Epithelial cell of esophagus (primary cell): ENCODE measurements at places on chromosomes 7 and 10.
A peak's percentile ranks its signal among the peaks of the same experiment; 100 is the strongest.

GRCh38 chr7:91206361-91206960, 57.8 kb upstream of the FZD1 start:
- DNase-seq: no peak

DNA sequence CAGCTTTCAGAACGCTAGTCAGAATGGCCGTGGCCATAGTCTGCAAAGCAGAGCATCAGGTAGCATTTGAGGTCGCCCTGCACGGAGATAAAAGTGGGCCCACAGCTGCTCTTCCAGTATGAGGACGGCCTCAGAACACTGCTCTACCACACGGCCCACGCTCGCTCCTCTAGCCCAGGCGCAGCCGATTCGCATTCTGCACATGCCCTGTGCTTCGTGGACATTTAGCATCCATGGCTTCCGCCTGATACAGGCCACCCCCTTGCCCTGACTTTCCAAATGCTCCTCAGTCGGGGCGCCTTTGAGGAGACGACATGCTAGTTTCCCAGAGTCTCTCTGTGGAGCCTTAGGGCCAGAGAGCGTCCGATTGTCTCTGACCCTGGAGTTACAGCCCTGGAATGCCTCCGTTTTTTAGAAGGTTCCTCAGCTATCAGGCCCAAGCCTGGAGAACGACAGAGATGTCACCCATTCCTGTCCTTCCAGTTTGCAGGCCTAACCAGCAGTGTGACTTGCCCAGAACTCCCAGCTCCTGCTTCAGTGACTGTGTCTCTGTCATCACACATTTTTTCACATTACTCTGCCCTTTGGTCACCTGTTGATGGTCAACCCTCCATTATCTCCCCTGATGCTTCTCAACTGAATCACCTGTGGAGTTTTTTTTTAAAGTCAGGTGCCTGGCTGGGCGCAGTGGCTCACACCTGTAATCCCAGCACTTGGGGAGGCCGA, 14.3 kb downstream of the STRA8 start:
- no peak for DNase-seq

- peak; percentile 57 for DNase-seq
Measured at GRCh38 chr7:19051767-19052375, 65.6 kb downstream of the TWIST1 start.

GRCh38 chr7:96244244-96244991, 77.5 kb downstream of the SLC25A13 start:
- DNase-seq: no peak

DNA sequence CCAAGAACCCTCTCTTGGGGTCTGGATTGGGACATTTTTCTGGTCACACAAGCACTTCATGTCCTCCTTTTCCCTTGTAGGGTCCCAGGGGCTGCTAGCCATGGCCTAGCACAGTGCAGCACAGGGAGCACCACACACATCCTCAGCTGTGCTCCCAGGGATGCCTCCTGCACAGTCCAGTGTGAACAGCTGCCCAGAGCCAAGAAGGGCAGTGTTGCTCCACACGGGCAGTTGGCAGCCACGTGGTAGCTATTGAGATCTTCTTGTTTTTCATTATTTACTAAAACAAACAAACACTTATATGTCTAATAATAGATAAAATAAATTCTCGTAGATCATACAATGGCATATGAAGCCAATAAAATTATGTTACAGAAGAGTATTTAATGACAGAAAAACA, 13.9 kb upstream of the LANCL2 start:
- no peak for DNase-seq

DNA sequence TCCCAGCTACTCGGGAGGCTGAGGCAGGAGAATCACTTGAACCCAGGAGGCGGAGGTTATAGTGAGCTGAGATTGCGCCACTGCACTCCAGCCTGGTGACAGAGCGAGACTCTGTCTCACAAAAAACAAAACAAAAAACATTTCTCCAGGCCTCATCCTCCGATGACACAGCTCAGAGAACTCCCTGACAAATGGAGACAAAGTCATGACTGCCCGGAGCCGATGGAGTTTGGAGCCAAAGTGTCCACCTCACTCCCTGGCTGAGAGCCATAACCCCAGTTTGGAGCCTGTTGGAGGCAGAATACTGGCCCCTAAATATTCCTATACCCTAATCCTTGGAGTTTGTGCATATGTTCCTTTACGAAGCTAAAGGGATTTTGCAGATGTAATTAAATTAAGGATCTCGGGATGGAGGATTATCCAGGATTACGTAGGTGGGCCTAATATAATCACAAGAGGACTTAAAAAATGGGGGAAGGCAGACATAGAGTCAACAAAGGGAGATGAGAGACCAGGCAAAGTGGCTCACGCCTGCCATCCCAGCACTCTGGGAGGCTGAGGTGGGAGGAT, 22.7 kb downstream of the SSC4D start:
- no peak for DNase-seq

GRCh38 chr7:732556-732955, 5.5 kb upstream of the PRKAR1B start:
- DNase-seq: no peak

- DNase-seq: peak; percentile 63
Measured at GRCh38 chr7:119783799-119784198, 489.2 kb upstream of the KCND2 start.

DNA sequence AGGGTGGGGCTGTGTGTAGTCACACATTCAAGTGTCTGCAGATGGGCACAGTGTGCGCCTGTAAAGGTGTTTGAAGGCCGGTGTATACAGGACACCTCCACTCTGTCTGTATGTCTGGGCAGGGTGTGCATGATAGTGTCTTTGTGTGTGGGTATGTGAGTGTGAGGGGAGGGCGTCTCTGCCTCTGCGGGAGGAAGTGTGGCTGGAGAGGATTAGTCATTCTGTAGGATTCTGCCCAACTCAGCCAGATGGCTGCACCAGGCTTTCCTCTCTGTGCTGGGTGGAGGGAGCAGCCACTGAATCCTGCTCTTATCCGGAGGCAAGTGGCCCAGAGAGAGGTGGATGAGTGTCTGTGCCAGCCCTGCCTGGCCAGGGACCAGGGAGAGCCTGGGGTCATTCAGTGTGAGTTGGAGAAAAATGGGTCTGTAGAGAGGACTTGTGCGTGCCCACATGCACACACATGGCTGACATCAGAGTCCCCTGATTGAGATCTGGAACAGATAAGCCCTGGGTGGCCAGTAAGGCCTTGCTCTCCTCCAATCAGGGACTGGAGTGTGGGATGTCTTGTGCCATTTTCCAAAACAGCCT, 1.7 kb downstream of the SFXN3 start:
- peak; percentile 75 for DNase-seq

DNA sequence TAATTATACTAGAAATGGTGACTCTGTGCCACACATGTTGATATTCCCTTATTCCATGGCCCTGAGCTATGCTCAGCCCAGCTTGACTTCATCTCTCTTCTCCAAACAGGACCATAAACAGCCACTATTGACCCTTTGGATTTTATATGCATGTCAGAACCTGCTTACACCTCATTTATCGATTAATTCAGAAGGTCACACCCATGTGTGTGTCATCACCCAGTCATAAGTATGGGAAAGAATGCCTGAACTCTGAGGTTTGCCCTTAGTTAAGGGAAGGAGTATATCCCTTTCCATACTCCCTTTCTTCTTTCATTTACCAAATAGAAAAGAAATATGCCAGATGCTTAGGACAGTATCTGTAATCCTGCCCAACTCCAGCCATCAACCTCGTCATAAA, 602.3 kb downstream of the SORCS3 start:
- peak; percentile 21 for DNase-seq

- peak; percentile 98 for DNase-seq
Measured at GRCh38 chr10:12720217-12720981, 281.1 kb downstream of the CCDC3 start.

- DNase-seq: peak; percentile 47
Measured at GRCh38 chr7:14834883-14835282, 67.7 kb downstream of the DGKB start.

DNA sequence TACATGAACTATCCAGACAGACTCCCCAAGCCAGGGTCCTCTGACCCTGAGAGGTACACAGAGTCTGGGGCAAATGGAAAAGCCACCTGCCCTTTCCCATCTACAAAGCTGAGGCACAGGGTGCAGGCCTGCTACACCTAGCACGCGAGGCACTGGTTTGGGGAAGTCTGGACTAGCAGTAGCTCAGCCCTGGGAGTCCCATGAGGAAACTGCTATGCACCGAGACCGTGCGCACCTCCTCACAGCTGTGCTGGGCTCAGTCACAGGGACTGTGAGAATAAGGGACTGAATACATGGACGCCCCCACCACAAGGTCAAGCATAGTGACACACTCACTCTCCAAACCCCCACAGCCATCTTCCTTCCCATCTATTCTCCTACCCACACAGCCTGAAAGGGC, 8.2 kb downstream of the MAT1A start:
- no peak for DNase-seq

GRCh38 chr7:140512317-140513000, 33.2 kb upstream of the MKRN1 start:
- DNase-seq: peak; percentile 61

- DNase-seq: no peak
Measured at GRCh38 chr10:30422151-30422695, 11.8 kb upstream of the MAP3K8 start.

DNA sequence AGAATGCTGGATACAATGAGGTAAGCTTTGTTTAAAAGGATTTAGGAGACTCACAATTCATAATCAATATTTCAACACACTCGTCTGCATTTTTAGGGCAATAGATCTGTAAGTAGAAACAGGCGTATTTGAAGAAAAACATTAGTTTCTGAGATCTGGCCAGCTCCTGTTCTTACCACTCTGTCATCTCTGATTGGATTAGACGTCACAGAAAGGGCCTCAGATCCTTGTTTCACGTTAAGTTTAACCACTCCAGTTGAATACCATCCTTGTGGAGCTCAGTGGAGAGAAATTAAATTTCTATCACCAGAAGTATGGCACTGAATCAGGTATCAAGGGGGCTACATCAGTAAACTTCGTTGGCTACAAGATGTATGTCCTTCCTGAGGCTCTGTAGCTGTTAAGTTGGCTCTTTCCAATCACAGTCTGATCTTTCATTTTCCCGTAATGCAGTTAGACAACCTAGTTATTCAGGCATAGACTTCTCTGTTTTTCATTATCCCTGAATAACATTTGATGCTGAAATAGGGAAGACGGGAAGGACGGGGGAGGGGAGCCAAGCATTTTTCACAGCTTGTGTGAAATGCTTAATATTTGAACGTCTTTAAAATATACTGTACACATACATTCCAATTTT, 659.2 kb upstream of the GALNT17 start:
- no peak for DNase-seq

- no peak for DNase-seq
Measured at GRCh38 chr10:33133557-33133956, 175.5 kb upstream of the ITGB1 start.

DNA sequence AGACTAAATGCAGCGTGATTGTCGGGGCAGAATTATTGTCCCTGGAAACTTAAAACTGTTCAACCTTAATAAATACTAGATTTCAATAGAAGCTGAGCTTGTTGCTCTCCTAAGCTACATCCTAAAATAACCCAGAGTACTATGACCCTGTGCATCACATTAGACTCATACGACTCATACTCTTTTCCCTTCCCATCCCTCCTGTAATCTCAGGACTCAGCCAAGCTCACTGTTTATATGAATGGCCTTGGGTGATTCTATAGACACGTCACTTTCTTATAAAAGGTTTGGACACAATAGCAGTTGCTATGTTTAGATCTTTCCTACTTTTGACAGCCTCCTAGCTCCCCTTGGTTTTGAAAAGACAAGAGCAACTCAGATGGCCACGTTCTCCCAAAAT, 17.2 kb downstream of the TCF7L2 start:
- peak; percentile 63 for DNase-seq

DNA sequence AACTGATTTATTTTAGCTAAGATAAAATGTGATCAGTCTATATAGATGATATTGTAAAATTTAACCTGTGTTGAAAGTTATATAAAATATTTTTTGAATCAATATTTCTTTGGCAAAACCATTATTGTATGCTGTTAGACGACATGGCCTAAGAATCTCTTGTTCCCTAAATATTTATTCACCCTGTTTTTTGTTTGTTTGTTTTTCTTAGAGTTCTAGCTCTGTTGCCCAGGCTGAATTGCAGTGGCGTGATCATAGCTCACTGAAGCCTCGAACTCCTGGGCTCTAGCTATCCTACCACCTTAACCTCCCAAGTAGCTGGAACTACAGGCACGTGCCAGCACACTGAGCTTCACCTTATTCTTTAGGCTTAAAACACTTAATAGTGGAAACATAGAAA, 410.7 kb downstream of the ARL4A start:
- no peak for DNase-seq

- no peak for DNase-seq
Measured at GRCh38 chr7:144410441-144410840, 6.9 kb upstream of the NOBOX start.

GRCh38 chr7:1366801-1367405, 92.4 kb downstream of the MICALL2 start:
- no peak for DNase-seq

GRCh38 chr10:85614566-85614965, 752.0 kb downstream of the GRID1 start:
- no peak for DNase-seq

DNA sequence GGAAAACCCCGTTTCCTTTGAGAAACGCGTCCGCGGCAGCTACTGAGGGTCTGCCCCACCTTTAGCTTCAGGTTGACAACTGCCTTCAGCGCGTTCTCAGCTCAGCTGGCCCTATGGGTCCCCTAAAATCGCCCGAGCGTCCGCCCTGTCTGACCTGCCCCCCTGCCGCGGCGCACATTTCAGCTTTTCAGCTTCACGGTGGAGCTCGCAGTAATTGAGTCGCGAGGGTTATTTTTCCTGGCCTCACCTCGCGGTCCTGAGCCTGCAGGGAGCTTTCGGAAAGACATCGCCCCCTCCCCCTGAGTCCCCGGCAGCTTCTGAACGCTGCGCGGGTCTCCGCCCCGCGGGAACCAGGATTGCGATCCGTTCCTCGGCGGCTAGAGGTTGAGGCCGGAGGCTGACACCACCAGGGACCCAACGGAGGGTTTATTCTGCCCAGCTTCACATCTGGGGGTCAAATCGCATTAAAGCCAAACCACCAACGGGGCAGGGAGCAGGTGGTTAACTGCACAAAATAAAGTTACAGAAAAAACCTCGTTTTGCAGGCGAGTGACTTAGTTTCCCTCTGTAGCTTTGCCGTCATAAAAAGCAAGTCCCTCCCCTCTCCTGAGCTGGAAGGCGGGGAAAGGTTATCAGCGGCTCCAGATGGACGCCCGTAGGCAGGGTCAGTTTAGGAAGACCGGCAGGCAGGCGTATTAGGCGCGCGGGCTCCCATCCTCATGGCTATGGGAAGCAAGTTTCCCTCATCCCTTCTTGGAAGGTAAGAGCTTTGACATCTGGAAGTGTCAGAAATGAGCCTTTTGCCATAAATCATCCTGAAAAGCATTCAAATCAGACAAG, 11.0 kb downstream of the TWIST1 start:
- DNase-seq: no peak

GRCh38 chr7:20021831-20022230, 195.4 kb downstream of the MACC1 start:
- no peak for DNase-seq

- no peak for DNase-seq
Measured at GRCh38 chr10:129511758-129512157, 44.7 kb downstream of the MGMT start.

- DNase-seq: no peak
Measured at GRCh38 chr7:98556288-98556687, 60.8 kb upstream of the NPTX2 start.

- no peak for DNase-seq
Measured at GRCh38 chr7:16776053-16776452, 22.5 kb downstream of the TSPAN13 start.

- DNase-seq: peak; percentile 68
Measured at GRCh38 chr7:30074422-30075030, 46.3 kb downstream of the PLEKHA8 start.
